ENCODE measurements at places on chromosomes 2 and 18.
A peak's percentile ranks its signal among the peaks of the same experiment; 100 is the strongest.

DNA sequence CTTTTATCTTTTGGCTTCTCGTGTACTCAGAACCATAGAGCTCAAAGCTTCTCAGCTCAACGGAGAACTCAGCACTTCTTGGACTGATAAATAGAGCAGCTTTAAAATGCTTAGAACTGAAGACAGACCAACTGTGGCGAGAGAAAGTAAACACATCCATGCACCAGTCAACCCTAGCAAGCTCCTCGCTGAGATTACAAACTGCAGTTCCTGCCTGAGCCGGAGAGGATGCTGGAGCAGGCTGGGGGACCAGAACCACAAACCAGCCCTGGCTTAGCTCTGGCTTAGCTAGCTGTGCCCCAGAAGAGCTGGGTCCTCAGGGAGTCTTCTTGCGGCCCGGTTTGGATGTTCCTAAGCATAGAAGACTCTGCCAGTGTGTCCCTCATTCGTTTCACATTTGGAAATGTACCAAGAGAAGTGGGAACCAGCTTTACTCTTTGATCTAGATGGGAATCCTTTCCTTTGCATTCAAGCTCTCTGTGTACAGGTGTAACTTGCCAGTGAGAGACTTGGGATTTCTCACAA, 5.6 kb downstream of the PAX8 start:
- no peak for DNase-seq

GRCh38 chr2:241933179-241933911, 63.8 kb downstream of the RTP5 start:
- DNase-seq: peak; percentile 47

DNA sequence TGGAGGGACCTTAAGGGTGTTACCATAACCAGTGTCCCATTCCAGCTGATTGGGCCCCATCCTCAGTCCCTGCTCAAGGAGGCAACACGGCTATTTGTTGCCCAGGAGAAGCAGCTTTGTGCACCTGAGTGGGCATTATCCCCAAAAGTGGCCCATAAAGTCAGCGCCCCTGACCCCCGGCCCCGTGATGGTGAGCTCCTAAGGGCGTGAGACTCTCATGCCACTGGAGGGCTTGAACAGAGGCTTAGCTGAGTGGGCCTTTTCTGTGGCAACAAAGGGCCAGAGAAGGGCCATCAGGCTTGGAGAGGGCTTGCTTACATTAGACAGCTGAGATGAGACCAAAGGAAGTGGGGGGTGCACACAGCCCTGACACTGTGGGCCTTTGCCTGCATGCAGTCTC, 99.2 kb upstream of the RAB6C start:
- DNase-seq: no peak

DNA sequence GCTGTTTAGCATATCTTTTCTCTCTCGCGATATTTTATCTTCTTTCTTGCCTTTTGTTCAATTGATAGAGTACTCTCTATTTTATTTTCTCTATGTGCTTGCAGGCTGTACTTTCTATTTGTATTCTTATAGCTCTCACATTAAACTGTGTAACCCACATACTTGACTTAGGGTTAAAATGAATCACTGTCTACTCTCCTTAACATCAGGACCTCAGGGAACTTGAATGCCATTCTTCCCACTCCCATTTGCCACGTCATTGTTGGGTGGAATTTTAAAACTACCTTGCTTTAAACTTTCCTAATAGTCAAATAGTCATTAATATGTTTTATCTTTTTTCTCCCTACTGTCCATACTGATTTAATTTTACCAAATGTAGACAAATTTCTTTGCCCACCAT, 269.7 kb downstream of the ALPK2 start:
- DNase-seq: no peak

- no peak for DNase-seq
Observed at GRCh38 chr18:78293940-78294541, 685.6 kb upstream of the SALL3 start.

DNA sequence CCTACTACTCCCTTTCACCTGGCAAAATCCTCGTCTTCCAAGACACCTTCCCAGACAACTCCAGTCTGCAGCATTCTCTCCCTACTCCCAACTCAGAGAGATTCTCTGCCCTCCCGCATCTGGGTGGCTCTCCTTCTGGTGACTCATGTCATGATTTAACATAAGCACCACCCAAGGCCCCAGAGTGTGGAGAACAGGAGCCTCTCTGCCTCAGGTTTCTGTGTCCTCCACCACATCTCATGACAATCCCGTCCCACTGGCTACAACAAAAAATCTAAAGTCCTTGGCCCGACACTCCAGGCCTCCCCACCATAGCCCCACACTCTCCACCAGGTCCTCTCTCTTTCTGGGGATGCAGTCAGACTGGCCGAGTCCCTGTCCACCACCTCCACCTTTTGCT, 197.1 kb downstream of the BCL11A start:
- peak; percentile 54 for DNase-seq
